H54 (cell line): ENCODE measurements at places on chromosomes 12 and 14.

DNA sequence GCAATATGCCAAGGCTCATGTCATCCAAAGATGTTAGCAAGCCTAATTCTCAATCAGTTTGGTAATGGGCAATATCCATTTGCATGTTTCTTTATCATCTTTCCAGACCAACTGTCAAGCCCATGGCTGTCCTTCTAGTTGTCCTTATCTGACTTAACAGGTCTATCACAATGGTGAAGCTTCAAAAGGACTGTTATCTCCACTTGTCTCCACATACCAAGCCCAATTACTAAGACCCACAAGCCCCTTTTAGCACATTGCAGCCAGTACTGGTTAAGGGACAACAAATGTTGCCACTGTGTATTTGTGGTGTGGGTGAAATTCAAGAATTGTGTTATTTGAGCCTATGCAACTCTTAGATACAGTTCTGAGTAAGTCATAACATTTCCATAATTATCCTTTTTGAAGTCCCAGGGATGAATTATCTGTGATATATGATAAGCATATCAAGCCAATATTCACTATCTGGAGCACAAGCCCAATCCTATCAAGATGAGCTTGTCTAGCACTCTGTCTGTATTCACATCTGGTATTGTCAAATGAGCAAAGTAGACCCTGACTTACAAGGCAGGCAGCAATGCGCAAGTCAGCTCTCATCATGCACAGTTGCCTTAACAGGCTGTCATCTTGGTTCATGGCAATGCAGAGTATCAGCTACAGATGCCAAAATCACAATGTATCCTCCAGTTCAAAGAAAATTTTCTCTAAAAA, 19.3 kb upstream of the ST8SIA1 start:
- DNase-seq: no peak

DNA sequence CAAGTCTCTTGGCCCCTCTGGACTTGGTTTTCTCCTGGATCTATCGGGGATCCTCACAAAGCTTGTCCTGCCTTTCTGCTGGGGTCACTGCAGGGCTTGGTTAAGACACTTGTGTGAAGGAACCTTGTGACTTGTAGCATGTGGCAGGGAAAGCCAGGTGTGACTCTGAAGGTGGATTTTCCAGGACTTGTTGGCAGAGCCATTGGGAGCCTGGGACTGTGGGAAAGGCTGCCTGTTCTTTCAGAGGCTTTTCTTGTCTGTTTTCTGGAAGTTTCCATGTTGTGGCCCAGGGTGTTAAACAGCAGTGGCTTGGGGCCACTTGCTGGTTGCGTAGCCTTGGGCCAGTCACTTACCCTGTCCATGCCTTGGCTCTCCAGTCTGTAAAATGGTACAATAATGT, 12.6 kb downstream of the KMT5A start:
- no peak for DNase-seq

GRCh38 chr12:117039891-117040309, 59.3 kb downstream of the TESC start:
- no peak for DNase-seq

GRCh38 chr12:129101816-129102215, 248.5 kb downstream of the GLT1D1 start:
- DNase-seq: no peak

- no peak for DNase-seq
Observed at GRCh38 chr14:26070443-26070842, 527.4 kb downstream of the NOVA1 start.

DNA sequence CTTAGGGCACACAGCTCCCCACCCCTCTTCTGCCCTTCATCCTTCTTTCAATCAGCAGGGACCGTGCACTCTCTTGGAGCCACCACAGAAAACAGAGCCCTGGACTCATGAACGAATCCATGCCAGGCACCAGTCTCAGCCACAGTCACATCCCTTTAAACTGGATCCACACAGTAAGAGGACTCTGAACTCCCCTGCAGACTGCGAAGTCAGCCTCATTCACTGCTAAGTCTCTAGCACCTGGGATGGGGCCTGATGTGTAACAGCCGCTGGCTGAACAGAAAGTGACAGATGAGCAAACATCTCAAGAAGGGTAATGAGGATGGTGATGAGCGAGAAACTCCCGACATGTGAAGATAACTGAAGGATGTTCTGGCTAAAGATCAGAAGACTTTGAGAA, 45.8 kb upstream of the IQSEC3 start:
- no peak for DNase-seq

DNA sequence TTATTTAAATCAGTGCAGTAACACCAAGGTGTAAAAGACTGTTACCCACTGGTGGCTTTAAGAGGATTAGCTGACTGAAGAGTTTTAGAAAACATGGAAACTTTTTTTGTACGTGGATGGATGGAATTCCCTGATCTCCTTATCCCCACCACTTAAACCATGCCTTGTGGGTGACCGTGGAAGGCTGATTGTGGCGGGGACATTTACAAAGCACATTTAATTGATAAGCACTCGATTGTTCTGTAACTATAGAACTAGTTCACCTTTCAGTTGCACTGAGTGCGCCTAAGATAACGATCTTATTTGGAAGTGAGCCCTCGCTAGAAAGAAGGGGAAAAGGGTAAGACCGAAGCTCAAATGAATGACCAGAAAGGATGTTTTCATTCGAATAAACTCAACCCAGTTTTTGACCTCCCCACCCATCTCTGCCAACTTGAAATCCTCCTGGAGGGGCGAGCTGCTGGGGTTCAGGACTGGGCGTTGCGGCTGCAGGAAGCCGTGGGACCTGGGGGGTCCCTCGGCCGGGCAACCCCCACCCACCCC, 688 bp upstream of the RASSF3 start:
- no peak for DNase-seq

DNA sequence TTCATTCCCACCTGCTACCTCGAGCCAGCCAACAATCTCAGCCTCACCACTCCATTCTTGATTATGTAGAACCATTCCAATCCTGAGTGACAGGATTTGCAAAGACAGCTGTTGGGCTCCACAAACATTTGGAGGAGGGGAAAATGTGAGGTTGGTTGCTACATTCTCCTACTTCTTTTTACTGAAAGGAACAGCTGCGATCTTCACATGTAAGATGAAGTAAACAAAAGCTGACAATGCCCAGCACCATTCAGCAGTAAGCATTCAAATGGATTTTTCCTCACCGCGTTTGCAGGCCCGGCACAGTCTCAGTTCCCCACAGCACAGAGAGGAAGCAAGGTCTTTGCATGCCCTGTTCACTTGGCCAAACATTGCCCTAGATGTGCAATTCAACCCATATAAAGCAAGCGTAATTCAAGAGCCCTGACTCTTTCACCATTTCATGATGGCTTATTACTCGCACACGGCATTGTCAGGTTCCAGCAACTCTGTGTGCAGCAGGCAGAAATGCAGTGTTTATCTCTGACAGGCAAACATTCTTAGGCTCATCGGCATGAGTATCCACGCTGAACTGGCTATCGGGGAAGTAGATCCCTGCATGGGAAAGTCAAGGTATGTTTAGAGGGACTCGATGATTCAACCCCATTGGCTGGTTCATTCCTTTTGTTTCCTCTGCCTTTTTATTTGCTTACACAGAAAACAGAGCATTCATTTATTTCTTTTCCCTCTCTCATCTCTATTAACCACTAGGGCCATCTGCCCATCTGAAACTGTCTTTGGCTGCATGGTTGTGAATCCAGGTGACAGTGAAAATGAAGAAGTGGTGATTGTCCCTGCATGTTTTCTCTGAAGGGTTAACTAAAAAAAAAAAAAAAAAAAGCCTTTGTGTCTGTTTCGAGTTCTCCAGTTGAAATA, 236.1 kb upstream of the PLEKHG7 start:
- DNase-seq: no peak

DNA sequence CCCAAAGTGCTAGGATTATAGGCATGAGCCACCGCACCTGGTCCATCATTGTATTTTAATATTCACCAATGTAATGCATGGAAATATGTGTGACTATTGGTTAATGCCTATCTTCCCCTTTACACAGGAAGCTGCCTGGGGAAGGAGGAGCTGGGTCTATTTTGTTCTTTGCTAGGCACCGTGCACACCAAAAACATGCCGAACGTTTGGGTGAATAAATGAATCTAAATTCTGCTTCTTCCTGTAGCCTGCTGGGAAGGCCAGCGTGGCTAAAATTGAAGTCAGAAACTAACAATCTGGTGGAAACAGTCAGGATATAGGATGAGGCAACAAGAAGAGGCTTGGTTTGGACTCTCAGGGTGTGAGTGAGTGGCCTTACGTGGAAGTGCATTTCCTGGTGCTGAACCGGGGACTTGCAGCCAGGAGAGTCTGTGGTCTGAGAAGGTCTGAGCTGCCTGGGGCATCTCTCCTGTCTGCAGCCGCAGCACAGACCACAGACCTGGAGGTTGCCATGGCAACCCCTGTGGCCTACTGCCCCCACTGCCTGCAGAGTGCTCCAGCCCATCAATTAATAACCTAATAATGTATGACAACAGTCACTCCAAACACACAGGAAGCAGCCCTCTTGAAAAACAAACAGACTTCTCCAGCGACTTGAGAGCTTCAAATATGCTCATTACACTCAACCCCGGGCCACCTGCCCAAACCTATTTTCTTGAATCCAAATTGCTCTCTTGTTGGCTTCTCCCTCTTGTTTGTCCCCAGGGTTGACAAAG, 5.5 kb upstream of the GPR68 start:
- no peak for DNase-seq

GRCh38 chr12:21773263-21773741, 1.2 kb downstream of the KCNJ8 start:
- DNase-seq: no peak

DNA sequence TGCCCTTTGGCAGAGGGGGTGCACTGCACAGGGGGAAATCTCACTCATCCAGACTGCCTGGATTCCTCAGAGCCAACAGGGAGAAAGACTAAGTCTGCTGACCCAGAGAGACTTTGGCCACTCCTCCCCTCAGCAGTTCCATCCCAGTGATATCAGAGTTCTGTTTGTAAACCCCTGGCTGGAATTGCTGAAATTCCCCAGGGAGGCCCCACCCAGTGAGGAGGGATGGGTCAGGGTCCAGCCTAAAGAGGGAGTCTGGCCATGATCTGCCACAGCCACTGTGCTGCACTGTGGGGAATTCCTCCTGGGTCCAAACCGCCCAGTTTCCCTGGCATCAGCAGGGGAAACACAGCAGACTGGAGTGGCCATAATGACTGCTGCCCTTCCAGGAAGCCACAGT, 54.9 kb upstream of the USP15 start:
- DNase-seq: no peak

- no peak for DNase-seq
Observed at GRCh38 chr12:1131811-1132224, 140.8 kb downstream of the ERC1 start.

DNA sequence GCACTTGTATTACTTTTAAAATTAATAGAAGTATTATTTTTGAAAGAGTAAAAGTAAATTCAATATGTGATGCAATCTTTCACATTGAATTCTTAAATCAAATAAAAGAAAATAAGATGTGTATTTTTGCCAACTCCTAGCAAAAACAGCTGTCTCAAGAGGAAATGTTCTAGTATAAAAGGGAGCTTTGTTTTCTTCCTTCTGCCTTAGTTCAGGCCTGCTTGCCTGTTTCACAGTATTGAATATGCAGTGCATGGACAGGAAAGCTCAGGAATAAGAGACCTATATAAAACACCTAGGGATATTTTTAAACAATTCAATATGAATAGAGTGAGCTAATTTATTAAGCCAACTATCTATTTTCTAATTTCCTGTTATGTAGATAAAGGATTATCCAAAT, 294.8 kb upstream of the G2E3 start:
- DNase-seq: no peak

DNA sequence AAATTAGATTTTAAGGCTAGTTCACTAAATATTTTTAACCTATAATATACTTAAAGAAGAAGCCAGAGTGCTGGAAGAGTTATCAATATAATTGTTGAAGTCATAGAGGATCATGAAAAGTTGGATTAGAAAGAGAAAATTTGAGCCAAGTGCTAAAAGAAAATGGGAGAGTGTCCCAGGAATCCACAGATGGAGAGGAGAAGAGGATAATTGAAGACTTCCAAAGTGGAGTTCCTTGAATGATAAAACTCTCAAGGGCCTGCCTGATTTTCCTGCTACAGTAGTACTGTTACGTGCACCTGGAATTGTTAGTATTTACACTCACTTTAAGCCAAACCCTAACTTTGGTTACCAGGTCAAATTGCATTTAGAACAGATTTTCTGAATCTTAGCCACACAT, 113.2 kb downstream of the MSRB3 start:
- no peak for DNase-seq

- no peak for DNase-seq
Observed at GRCh38 chr12:65817866-65818265, 6.4 kb upstream of the HMGA2 start.

- no peak for DNase-seq
Observed at GRCh38 chr14:92601131-92601710, 87.6 kb downstream of the RIN3 start.

DNA sequence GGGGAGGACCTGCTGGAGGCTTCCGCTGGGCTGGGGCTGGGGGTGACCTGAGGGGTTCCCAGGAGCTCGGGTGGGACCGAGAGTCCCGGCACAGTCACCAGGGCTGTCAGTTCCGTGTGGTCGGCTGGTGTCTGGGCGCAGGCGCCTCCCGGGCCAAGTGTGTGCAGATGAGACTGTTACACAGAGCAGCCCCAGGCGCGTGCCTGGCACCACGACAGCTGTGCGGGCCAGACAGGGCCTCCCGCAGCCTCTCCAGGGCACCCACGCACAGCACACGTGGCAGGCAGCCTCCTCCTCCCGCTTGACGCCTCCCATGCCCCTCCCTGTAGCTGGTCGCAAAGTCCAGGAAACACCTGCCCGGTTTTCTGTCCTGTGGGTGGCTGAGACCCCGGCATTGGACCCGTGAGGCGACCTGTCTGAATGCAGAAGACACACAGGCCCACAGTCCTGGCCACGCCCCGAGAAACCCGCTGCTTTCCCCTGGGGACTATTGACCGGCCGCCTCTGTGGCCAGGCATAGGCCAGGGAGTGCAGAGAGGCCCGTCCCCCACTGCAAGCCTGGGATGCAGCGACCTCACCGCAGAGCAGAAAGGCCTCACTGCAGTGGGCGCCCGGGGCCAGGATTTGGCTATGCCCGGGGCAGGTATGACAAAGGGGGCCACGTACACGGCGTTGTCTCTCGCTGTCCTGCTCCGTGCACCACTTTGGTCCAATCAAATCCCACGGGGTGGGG, 12.1 kb upstream of the GALNT9 start:
- DNase-seq: no peak

GRCh38 chr14:21084998-21085853, 13.2 kb downstream of the ZNF219 start:
- DNase-seq: no peak

- DNase-seq: no peak
Observed at GRCh38 chr14:63262446-63262845, 56.3 kb downstream of the GPHB5 start.

DNA sequence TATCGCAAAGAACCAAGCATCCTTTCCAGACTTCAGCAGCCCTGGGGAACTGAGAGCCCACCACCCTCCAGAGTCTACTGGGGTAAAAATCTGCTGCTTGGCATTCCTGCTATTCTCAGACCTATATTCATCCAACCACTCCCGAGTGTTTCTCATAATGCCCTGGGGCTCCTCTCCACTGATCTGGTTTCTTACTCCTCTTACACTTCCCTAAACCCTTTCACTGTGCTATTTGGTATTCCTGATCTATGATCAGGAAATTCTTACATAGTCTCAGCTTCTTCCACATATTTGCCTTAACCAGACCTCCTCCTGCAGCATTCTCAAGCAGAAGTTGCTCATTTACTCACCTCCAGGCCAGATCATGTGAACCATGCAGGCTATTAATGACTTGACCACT, 82.4 kb downstream of the SYT10 start:
- no peak for DNase-seq
